Amniotic stem cell (primary cell): ENCODE measurements at places on chromosomes 12 and 14.

- no peak for DNase-seq
Observed at GRCh38 chr12:7948589-7949260, 12.7 kb upstream of the SLC2A3 start.

GRCh38 chr12:56522411-56523193 is 982 bp downstream of the RBMS2 start:
- DNase-seq: no peak

- DNase-seq: peak; percentile 22
Observed at GRCh38 chr12:29783773-29784666, at the start of gene TMTC1. TSS of gene TMTC1 (minus strand) at chr12:29783942. CDS start at chr12:29783751, 191 bp downstream.

DNA sequence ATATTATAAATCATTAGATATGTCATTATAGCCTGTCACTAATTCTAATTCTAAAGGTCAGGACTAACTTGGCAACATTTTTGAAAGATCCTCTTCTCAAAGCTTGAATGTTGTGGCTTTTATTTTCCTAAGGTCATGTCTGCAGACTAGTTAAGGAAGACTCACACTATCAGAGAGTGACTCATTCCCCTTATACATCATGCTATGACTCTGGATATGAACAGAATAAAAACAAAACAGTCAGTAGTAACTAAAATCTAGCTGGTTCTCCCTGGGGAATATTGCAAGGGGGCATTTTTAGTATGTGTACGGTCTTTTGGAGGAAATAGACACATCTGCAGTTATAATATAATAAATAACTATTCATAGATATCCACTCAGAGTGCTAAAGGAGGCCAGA is 170.6 kb downstream of the SLC2A13 start:
- DNase-seq: peak; percentile 1

DNA sequence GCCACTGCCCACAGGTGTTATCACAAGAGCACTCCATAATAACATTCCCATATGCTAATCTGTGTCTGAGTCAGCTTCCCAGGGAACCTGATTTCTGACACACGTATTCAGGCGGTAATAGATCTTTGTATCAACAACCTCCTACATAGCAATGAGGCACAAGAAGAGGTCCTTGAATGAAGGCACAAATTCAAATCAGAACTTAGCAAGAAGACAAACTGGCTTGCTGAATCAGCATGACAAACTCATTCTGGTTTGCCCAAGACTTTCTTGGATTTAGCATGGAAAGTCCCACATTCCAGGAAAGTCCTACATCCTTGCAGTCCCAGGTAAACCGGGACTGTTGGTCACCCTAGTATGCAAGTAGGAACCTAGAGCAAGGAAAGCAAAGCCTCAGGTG is 33.9 kb upstream of the RNU6-7 start:
- no peak for DNase-seq

DNA sequence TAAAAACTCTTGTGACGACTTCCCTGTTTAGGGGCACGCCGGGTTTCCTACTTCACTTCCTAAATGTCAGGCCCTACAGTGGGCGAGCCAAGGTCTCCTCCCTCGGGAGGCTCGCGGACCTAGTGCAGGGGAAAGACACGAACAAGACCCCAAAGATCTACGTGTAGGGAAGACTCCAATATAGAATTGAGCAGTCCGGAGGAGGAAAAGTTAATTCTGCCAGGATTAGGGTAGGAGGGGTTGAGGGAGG is 564 bp downstream of the ATXN3 start:
- DNase-seq: peak; percentile 23

DNA sequence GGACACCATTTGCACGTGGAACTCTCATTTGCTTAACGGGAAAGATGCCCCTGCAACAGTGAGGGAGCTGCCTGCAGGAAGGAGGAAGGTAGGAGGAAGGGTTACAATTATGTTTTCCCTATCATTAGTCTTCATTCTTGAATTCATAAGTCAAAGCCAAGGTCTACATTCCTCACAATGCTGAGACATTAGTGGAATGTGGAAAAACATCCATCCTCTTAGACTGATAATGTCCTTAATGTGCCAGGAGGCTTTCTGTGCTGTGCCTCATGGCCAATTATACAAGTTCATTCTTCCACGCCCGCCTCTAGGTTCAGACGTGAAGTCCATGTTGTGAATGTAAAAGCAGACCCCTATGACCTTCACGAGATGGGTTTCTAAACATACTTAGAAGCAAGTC is 1212.4 kb upstream of the TMEM132C start:
- no peak for DNase-seq

- DNase-seq: no peak
Observed at GRCh38 chr12:109153821-109154441, 37.5 kb downstream of the ACACB start.

DNA sequence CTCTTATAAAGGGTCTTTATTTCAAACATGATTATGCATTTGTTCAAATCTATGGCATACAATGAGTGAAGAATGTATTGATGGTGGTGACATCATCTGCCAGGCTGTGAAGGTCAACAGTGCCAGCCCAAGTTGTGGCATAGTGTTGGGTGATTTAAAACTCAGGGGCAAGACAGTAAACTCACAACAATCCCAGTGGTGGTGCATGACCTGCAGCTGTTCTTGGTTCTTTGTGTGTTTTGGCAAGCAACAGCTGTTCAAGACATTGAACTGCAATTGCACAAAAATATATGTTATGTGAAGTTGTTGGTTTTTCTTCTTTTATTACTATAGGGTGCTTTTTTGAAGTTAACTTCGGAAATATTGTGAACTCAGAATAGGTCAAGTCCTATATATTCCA is 851.6 kb downstream of the NRXN3 start:
- no peak for DNase-seq

DNA sequence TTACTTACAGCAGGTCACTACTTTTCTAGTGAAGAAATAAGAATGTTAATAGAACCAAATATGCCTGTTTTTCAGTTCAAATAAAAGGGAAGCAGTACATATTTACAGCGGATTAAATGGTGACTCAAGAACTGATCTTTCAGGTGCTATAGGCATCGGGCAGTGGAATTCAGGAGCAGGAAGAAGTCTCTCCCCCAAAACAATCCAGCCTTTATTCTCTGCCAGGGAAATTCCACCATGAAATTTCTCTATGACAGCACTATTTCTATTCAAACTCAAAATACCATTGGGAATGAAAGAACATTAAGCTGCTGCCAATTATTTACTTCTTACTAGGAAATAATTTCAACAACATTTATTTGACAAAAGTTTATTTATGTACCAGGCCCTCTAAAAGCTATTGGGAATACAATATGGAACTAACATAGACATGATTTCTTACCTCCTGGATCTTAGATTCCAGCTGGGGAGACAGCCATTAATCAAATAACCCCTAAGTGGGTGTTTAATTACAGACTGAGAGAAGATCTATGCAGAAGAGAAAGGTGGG is 60.3 kb upstream of the KRR1 start:
- no peak for DNase-seq

DNA sequence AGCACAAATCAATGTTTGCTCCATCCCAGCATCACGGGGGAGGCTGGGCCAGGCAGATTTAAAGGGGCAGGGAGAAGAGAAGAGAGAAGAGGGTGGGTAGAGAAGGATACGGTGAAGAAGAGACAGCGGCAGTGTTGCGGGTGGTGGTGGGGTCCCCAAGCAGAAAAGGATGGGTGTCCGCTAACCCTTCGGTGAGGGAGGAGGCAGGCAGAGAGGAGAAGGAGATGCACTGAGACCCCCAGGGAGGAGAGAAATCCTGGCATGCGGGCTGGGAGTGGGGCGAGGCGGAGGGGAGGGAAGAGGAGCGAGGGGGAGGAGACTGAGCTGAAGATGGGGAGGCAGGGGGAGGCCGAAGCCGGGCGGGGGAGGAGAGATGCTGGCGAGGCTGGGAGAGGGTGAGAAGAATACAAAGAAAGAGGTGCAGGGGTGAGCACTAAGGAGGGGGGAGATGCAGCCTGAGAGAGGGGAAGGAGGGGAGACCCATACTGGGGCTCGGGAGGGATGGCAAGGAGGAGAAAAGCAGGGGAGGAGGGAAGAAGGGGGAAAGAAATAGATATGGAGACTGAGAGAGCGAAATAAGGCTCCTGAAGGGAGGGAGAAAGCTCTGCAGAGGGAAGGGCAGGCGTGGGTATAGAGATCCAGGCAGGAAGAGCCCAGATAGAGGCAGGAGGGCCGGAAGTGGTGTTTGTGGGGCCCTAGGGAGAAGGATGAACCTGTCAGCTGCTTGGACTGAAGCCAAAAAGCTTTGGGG is at the start of gene JPH4:
JPH4 (minus strand) TSS at position 231 of the 751 bp plus-strand sequence. CDS start 1,337 bp downstream, outside the sequence.
- DNase-seq: no peak

DNA sequence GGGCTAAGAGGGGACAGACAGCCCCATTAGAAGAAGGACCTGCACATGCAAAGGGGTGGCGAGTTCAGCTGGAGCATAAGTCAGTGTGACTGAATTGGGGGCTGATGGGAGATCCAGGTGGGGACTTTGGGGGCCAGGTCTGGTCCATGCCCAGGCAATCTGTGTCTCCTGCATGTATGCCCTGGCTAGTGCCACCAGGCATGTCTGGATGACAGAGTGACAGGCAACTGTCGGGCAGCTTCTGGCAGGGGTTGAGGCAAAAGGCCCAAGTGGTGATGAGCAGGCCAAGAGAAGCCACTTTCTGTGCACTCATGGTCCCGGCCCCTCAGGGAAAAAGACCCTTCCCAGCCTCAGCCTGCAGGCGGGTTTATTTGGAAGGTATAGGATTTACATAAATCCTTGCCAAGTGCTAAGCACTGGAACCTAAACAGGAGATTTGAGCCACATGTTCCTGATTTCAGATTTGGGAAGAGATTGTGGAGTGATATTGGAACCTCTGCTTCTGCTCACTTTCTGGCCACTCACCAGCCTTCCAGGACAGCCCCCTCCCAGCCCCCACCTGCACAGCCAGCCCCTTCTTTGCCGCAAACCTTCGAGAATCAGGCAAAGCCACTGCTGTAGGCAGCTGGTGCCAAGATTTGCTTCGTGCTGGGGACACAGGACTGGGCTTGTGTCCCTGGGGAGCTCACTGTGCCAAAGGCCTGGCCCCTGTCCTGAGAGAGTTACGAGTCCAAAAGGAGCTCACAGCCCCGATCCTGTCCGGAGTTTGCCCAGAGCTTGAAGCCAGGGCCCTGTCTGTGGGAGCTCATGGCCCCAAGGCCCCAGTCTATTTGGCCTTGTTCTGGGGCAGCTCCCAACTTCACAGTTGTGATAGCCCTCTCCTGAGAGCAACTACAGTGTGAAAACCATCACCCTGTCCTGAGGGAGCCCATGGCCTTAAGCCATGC is 232.5 kb upstream of the RTL1 start:
- DNase-seq: no peak

DNA sequence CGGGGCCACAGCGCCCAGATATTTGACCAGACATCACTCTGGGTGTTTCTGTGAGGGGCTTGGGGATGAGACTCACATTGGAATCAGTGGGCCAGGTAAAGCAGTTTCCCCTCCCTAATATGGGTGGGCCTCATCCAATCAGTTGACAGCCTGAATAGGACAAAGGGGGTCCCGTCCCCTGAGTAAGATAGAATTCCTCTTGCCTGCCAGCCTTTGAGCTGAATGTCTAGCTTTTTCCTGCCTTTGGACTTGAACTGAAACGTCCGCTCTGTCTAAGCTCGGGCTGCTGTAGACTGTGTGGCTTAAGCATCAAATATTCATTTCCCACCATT is 88.8 kb upstream of the DIO3 start:
- no peak for DNase-seq

- peak; percentile 20 for DNase-seq
Observed at GRCh38 chr12:54404061-54405004, 14.7 kb downstream of the ITGA5 start.

GRCh38 chr14:50957296-50957695 is 13.0 kb upstream of the PYGL start:
- DNase-seq: no peak

DNA sequence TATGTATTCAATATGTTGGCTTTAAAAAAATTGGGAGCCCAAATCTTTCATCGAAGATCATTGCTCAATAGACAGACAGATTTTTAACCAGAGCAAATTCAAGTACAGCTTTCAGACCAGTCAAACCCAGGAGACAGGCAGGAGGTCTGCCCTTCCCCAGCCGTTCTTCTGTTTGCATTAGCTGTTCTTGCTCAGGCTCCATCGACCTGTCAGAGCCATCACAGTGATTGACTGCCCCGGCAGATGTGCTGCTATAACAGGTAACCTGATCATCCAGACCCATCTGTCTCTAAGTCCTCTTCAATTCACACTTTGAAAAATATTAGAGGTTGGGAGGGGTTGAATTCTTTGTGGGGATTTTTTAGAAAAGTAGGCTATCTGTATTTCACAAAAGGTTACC is 453.5 kb downstream of the FOXG1 start:
- no peak for DNase-seq

GRCh38 chr12:91639327-91639726 is 456.7 kb upstream of the DCN start:
- no peak for DNase-seq

- no peak for DNase-seq
Observed at GRCh38 chr12:48193623-48194022, 9.5 kb downstream of the OR10AD1 start.

DNA sequence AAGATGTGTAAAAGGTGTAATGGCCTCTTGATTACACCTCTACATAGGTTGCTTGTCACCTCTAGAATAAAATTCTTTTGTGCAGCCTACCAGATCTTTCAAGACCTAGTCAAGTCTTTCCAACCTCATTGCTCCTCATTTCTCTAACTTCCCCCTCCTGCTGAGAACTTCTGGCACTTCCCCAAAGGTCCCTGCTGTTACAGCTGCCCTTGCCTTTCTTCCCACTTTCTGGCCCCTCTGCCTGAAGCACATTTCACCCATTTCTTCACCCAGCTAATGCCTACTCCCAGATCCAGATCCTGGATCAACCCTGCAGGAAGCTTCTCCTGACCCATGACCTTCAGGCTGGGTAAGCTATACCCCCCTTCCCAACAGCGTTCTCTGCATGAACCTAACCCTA is 1.5 kb downstream of the TSHR start:
- no peak for DNase-seq

GRCh38 chr14:53536446-53536845 is 383.3 kb upstream of the DDHD1 start:
- no peak for DNase-seq

GRCh38 chr12:118391836-118392235 is 15.5 kb downstream of the SUDS3 start:
- DNase-seq: no peak

DNA sequence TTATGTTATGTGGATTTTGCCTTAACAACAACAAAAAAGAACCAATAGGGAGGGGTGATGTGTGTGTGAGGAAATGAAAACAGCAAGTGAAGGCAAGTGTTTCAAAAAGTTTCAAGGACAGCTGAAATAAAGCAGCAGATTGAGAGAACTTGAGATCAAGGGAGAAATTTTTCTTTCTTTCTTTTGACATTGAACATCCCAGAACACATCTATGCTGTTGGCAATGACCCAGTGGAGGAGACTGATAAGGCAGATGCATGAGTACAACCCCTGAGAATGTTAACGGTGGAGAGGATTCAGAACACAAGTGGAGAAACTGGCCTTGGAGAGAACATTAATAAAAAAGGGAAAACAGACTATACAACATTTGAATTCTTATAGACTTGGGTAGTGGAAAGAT is 2.9 kb downstream of the LLPH start:
- DNase-seq: no peak

- no peak for DNase-seq
Observed at GRCh38 chr12:56994231-56994746, 12.1 kb downstream of the ZBTB39 start.

DNA sequence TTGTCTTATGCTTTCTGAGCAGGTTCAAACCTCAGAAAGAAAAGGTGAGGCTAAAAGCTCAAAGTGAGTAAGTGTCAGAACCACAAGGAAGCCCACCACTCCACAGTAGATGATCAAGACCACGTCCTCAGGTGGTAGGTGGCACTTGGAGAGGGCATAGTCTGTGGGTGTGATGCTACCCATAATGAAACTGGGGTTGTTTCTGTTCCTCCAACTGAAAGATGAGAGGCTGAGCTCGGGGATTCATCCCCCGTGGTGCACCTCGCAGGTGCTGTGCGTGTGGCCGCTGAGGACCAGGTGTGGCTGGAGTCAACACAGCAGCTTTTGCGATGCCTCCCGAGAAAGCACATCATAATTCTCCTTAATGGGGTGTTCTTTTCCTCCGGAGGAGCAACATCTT is 285.7 kb downstream of the TTC8 start:
- no peak for DNase-seq
